NCI-H1105 (cell line): ENCODE measurements at places on chromosomes 5 and 9.
A peak's percentile ranks its signal among the peaks of the same experiment; 100 is the strongest.

GRCh38 chr5:12258549-12258948 lies 354.3 kb upstream of the CTNND2 start:
- DNase-seq = no peak

- no peak for DNase-seq
These were observed 29.1 kb downstream of the DAP start for GRCh38 chr5:10731913-10732312.

GRCh38 chr5:143229426-143229895 lies 174.0 kb downstream of the NR3C1 start:
- no peak for DNase-seq

DNA sequence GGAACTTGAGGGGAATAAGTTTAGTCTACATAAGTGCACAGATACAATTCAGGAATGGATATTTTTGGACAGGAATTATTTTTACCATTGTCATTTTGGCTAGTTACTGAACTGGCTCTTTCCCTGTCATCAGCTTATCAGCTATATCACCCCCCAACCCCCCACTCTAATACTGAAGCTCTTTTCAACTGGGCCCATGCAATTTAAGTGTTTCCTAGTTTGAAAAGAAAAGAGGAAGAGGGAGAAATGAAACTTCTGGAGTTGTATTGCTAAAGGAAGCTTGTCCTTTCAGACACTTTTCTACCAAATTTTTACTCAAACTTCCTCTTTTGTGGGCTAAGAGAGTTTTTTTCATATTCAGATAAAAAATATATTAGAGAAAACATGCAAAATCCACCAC lies 18.5 kb upstream of the TIMD4 start:
- DNase-seq = no peak

DNA sequence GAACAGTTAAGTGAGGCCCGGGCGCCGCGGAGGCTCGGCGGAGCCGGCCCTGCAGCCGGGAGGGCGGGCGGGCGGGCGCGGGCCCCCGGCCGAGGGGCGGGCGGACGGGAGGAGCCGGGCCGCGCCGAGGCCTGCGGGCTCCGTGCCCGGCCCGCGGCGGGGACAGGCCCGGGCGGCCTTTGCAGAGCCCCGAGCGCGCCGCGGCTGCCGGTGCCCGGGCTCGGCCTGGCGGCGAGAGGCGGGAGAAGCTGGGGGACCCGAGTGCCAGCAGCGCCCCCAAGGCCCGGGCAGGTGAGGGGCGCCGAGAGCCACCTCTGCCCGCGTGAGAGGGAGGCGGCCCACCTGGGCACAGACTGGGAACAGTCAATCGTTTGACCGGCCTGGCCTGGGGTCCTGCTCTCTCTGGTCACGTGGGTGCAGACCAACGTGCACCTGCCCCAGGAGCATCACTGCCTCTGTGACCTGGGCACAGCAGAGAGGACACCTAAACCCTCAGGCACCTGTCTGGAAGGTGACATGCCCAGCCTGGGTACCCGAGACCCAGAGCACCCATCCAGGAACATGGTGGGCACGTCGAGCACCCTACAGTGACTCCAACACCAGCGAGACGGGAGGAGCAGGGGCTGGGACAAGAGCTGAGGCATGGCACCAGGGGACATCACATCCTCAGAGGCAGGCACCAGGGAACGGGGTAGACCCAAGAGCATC lies 531 bp downstream of the MVB12B start:
- peak; percentile 34 for DNase-seq

DNA sequence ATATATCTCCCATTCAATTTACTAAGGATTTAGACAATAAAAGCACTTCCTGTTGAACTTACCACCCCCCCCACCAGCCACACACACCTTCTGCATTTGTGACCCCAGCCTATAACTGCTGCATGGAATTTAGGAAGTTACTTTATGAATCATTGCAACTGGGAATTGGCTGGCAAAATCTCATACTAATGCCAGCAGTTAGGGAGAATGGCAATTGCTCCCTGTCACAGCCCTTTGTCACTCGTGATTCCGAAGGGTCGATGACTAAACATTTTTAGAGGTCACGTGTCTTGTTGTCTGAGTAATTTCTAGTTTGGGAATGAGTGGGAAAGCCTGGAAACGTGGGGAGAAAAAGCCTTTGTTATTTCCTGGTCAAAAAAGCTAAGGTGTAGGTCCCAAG lies 46.6 kb upstream of the PCA3 start:
- DNase-seq = no peak

DNA sequence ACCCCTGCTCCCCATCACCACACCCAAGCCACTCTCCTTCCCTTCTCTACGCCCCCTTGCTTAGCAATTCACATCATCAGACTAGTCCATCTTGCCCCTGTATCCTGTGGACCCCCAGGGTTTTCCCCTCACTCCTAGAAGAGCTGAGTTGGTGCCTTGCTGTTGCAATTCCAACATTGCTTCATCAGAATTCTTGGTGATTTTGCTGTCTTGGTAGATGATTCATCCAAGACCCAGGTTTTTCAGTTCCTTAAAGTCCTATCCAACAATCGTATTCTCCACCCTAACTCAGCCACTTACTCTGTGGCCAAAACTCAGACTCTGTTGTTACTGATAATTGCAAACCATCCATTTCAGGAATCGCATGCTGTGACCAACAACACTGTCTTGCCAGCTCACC lies 21.4 kb upstream of the CCNJL start:
- DNase-seq = no peak

DNA sequence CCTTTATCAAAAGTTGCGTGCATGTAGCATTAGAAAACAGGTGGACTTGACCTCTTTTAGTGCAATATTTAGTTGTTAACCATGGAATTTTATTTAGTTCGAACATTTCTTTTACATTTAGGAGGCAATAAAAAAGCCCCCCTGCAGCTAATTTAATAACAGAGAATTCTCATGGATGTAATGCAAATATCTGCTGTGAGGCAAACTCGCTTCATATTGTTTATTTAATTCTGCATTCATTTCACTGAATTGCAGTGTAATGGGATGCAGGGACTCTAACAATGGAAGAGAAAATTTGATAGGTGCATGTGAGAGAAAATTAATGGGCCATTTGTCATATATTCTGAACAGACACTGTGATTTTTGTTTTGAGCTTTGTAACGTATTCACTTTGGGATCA lies 205.1 kb upstream of the CHD1 start:
- no peak for DNase-seq

GRCh38 chr9:72254901-72255545 lies 105.8 kb downstream of the GDA start:
- no peak for DNase-seq

DNA sequence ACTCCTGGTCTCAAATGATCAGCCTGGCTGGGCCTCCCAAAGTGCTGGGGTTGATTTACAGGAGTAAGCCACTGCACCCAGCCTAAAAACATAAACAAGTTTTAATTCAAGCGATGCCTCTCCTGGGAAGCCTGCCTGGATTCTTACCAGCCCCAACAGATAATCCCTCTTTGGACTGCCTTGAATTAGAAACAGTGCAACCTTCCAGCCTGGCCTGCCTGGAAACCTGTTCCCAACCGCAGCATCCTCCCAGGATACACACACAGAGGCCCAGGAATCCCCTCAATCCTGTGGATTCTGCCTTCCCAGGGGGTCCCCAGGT lies 19.2 kb downstream of the PTGES start:
- DNase-seq = no peak

DNA sequence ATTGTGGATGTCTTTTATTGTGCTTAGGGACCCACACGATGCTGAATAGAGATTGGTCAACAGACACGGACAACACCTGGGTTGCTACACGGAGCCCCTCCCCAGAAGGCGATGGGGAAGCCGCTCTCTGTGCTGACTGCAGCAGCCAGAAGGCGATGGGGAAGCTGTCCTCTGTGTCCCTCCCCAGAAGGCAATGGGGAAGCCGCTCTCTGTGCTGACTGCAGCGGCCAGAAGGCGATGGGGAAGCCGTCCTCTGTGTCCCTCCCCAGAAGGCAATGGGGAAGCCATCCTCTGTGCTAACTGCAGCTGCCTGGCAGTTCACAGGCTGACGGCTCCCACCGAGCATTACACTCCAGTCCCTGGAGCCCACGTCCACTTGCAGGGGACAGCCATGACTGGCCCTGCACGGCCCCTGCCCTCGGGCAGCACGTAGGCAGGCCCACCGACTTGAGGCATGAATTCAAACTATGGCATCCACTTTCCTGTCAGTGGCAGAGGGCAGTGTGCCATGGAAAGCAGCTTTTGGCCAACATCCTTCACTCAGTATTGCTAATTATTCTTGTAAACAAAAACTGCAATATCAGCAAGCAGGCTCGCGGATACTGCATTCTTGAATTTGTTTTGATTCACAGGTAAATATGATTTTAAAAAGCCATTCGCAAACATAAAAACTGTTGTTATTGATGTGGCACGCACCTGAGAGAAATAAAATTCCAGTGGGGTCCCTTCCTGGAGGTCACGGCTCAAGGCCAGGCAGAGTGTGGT lies 48.1 kb upstream of the CLPTM1L start:
- DNase-seq = no peak

DNA sequence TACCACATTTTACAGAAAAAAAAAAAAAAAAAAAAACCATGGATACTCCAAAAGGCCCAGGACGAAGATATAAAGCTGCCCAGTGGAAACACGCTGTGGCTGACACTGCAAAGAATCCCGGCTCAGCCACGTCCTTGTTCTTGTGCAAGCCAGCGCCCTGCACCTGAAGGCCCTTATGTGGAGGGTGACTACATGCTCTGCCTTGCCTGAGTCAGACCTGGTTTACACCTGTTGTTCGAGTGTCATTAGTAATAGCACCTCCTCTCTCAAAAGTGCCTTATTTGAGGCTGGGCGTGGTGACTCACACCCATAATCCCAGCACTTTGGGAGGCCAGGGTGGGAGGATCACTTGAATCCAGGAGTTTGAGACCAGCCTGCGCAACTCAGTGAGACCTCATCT lies 54.3 kb upstream of the ZSWIM6 start:
- DNase-seq = no peak

GRCh38 chr9:28792716-28793115 lies 1219.4 kb upstream of the C9orf72 start:
- DNase-seq = no peak

DNA sequence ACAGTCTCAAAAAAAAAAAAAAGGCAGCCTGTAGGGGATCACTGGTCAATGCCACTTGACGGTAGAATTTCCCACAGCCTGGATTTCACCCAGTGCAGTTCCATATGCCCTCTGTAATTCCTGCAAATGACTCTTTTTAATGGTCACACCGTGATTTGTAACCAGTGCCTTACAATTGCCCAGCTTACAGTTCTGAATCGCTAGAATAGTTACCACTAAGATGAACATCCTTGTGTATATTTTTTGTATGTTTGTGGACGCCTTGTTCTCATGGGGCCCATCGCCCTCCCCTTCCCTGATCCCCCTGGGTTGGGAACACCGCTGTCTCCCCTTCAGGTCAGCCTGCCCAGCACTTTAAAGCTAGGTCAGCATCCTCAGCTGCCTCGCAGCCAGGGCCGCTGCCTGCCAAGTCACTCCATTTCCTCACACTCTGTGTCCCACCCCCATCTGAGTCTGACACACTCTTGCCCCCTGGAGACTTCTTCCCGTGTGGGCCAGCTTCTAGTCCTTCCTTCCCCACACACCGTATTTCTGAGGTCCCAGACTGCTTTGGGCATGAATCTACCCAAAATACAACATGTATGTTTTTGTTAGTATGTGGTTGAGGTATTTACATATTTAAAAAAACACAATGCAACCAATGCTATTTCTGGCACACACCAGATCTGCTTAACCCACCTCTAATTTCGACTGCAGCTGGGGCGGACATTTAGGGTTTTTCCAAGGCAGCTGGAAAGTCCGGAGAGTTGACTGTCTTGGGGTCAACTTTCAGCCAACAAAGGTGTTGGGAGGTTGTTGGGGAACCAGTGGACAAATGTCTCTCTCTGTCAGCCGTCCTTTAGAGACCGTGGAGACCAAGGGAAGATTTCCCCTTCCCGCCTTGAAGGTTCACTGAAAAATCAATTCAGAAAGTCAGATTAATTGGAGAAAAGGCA lies 120.5 kb upstream of the NEK6 start:
- no peak for DNase-seq

DNA sequence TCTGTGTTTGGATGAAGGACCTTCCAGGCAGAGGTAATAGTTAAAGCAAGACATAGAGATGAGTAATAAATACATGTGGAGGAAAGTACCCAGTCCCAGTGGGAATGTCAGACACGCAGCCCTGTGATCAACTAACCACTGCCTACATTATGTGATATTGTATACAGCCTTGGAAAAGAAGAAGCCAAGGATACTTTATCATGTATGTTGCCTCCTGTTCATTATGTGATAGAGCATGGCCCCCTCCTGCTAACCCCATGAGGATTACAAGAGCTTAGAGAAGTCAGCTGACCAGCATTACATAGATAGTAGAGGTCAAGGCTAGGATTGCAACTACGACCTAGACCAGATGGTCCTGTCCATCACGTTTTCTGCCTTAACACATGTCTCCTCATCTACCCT lies 497.0 kb upstream of the TNC start:
- DNase-seq = no peak

- peak; percentile 96 for DNase-seq
These were observed 22.2 kb downstream of the TNFSF8 start for GRCh38 chr9:114908104-114908622.

DNA sequence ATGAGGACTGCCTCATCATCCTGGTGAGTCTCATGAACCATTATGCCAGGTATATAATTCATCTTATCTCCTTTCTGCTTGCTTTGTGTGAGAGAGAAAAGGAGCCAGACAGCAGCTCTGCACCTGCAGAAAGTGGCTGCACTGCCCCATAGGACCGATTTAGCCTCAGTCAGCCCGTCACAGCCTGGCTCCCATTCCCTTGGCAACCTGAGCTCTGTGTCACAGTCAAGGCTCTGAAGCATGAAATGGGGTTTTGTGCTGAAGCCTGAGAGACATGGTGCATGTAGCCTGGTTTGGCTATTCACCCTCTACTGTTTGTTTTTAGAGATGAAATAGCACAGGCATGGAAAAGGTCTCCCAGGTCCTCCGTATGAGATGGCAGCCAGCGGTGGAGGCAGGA lies 198.3 kb downstream of the KCTD16 start:
- peak; percentile 57 for DNase-seq

- no peak for DNase-seq
These were observed 40.9 kb upstream of the FABP6 start for GRCh38 chr5:160188141-160189015.

GRCh38 chr5:7271435-7272084 lies 124.4 kb upstream of the ADCY2 start:
- DNase-seq = no peak
